ENCODE measurements at places on chromosomes 4 and X. TPM values are rescaled to one million over a fixed set of nuclear protein-coding genes. Genes with fewer than 3 reads are reported as not detected.

SYTL5 gene
- total RNA-seq: 0.41 TPM

GPR143 gene
- not detected for total RNA-seq

PPARGC1A gene
- 108 TPM for total RNA-seq

- no peak overlapping the region for H3K27ac ChIP-seq
- no peak overlapping the region for H3K4me3 ChIP-seq
- DNase-seq: no peak
- H3K4me1 ChIP-seq: peaks cover 85% of the 10 kb centered on the region
Observed at GRCh38 chr4:109440948-109441347, 7.3 kb downstream of the SEC24B start.

- H3K27me3 ChIP-seq: no peaks in the 10 kb centered on the region
- H3K27ac ChIP-seq: no peak overlapping the region
- no peak overlapping the region for H3K4me3 ChIP-seq
- no peaks in the 10 kb centered on the region for H3K4me1 ChIP-seq
- H3K36me3 ChIP-seq: no peaks in the 10 kb centered on the region
Observed at GRCh38 chr4:168039593-168039992, 52.7 kb upstream of the ANXA10 start.

DNA sequence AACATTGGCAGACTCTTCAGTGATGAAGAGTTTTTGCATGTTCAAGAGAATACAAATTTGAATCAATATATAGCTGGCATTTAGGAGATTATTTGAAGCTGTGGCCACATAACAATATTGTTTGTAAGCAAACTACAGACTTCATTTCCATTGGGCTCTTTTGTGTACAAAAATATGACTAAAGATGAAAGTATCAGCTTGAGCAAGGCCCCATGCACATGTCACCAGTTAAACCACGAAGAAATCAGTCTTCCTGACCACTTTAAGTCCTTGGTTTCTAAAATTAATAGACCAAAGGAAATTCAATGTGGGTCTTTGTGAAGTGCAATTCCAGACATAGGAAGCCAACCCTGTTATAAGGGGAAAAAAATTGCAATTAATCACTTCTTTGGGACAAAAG lies 1664.6 kb upstream of the ADGRL3 start:
- no peak overlapping the region for H3K27ac ChIP-seq
- H3K4me1 ChIP-seq: no peaks in the 10 kb centered on the region
- no peaks in the 10 kb centered on the region for H3K27me3 ChIP-seq
- no peak overlapping the region for H3K4me3 ChIP-seq
- DNase-seq: no peak

DNA sequence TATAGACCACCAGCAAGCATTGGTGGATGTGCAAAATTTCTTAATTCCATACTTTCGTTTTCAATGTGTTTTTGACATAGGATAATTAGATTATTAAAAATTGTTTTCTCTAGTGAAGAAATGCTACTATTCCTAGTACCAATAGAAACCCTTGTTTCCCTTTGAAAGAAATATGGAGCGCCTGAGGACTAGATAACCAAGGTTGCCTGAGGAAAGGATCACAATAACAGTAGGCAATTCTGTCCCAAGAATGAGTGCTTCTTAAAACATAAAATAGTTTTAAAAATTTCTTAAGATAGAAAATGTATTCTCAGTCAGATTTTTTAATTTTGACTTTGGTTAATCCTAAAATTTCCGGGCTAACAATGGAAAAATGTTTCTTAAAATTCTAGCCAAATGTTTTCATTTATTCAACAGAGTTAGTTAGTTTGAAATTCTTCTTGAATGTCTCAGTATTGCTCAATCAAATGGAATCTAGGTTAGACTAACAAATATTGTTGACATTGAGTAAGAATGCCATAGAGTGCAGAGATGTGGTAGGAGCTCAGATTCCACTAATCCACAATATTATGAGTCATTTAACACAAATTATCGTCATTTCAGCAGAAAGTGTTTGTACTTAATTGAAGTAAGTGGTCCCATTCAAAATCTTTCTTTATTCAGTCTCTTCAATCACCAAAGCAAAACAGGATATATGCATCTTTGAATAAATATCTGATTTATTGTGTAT lies 666.0 kb downstream of the GRID2 start:
- no peak overlapping the region for H3K27ac ChIP-seq
- H3K4me1 ChIP-seq: no peaks in the 10 kb centered on the region
- H3K36me3 ChIP-seq: no peaks in the 10 kb centered on the region
- no peak overlapping the region for H3K4me3 ChIP-seq

DNA sequence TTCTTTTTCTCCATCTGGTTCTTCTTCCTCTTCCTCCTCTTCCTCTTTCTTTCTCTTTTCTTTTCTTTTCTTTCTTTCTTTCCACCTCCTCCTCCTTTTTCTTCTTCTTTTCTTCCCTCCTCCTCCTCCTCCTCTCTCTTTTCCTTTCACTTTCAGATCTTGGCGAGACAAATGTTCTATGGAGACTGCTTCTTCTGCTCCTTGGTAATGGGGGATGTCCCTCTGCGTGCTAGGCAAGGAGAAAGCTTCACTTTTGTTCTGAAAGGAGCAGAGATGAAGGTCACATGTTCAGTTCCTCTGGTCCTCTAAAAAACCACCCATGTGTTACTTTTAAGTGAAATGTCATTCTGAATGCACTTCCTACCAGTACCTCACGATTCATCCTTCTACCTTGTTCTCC lies 33.2 kb downstream of the NBDY start:
- H3K36me3 ChIP-seq: no peaks in the 10 kb centered on the region
- H3K27ac ChIP-seq: no peak overlapping the region
- no peaks in the 10 kb centered on the region for H3K27me3 ChIP-seq

- H3K4me1 ChIP-seq: no peaks in the 10 kb centered on the region
- no peak overlapping the region for H3K27ac ChIP-seq
- H3K4me3 ChIP-seq: no peak overlapping the region
- no peaks in the 10 kb centered on the region for H3K27me3 ChIP-seq
- no peaks in the 10 kb centered on the region for H3K36me3 ChIP-seq
Observed at GRCh38 chrX:36898301-36898700, 109.9 kb upstream of the FAM47C start.

DNA sequence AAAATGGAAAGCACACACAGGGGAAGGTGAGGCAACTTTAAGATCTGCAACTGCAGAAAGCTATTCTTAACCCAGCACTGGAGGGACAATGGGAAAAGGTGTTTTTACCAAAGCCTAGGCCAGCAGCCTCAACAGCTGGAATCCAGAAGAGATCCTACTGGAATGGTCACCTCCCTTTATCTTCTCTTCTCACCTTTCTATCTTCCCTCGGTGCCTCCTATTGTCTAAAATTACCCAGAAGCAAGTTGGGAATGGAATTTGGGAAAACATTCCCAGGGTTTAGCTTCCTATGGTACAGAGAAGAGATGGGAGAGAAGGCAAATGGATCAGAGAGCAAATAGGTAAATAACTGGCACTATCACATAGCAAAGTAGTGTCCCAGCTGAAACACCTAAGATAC lies 73.1 kb downstream of the TIGD2 start:
- H3K4me3 ChIP-seq: no peak overlapping the region
- no peaks in the 10 kb centered on the region for H3K36me3 ChIP-seq
- no peaks in the 10 kb centered on the region for H3K4me1 ChIP-seq
- DNase-seq: no peak
- H3K27ac ChIP-seq: no peak overlapping the region

DNA sequence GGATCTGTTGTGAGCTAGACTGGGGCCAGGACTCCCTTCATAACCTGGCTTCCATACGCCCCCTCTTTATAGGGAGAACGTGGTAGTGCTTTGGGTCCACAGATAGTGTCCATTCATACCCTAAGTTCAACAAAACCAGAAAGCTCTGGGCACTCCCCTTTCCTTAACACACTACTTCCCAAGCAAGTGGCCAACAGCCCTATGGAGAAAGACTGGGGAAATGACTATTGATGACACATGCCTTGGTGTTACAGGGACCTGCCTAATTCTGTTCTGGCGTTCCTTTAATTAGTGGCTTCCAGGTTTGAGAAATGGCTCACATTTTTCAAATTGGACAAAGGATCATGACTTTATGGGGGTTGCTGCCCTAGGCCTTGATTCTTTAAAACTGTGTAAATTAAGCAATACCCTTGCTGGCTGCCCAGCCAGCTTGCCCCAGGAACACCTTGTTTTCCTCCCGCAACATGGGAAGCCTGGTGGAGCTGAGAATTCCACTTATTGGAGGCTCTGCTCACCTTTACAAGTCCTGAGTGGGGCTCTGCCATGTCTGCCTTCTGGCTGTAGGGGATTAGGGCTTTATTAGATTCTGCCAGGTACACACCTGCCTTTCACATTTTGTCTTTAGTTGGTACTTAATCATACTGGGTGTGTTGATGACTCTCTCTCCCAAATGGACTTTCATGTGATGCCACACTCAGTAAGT lies 61.1 kb downstream of the RGS12 start:
- no peak overlapping the region for H3K4me3 ChIP-seq
- H3K27me3 ChIP-seq: no peaks in the 10 kb centered on the region
- no peaks in the 10 kb centered on the region for H3K4me1 ChIP-seq
- DNase-seq: no peak
- H3K36me3 ChIP-seq: no peaks in the 10 kb centered on the region
- H3K27ac ChIP-seq: no peak overlapping the region

GRCh38 chrX:149433451-149433850 lies 71.7 kb downstream of the IDS start:
- DNase-seq: no peak
- H3K27ac ChIP-seq: no peak overlapping the region
- no peaks in the 10 kb centered on the region for H3K36me3 ChIP-seq
- no peaks in the 10 kb centered on the region for H3K4me1 ChIP-seq

- no peak for DNase-seq
- H3K4me3 ChIP-seq: no peak overlapping the region
- no peaks in the 10 kb centered on the region for H3K36me3 ChIP-seq
Observed at GRCh38 chrX:137654481-137654880, 88.6 kb downstream of the ZIC3 start.

DNA sequence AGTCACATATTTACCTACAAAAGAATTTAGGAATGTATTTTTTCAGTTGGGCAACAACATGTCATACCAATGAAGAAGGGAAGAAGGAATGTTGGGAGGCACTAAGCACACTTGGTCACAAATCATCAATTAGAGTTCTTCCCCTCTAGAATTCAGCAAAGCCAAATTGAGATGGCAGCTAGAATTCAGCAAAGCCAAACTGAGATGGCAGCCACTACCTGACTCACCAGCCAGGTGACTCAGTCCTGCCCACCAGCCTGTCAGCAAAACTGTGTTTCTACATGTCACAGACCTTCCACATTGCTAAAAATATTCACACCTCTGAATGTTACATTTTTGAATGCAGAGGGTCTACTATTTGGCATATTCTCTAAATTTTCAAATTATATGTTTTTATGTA lies 63.2 kb upstream of the NOCT start:
- no peak for DNase-seq
- no peaks in the 10 kb centered on the region for H3K27me3 ChIP-seq
- peaks cover 6% of the 10 kb centered on the region for H3K4me1 ChIP-seq
- H3K36me3 ChIP-seq: no peaks in the 10 kb centered on the region
- H3K27ac ChIP-seq: no peak overlapping the region
- H3K4me3 ChIP-seq: no peak overlapping the region

DNA sequence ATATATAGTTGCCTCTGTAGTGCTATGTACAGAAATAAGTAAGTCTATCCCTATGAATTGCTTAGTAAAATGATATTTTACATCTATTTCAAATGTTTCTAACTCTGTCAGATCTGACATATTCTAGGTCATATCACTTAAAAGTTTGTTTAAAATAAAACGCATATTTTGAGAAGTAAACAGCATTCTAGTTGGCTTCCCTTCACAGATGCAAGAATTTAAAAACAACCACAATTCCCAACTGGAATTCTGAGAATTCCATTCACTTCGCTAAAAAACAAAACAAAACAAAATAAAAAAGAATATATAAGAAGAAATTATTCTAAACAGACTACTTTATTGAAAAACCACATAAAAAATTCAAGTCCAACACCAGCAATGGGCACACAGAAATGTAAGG lies 126.0 kb downstream of the PPP3CA start:
- H3K27ac ChIP-seq: no peak overlapping the region
- H3K36me3 ChIP-seq: no peaks in the 10 kb centered on the region
- peaks cover 71% of the 10 kb centered on the region for H3K4me1 ChIP-seq

- H3K27ac ChIP-seq: peak overlapping the region; percentile 96
- no peak overlapping the region for H3K4me3 ChIP-seq
- DNase-seq: no peak
- peaks cover 63% of the 10 kb centered on the region for H3K27me3 ChIP-seq
- H3K36me3 ChIP-seq: no peaks in the 10 kb centered on the region
- H3K4me1 ChIP-seq: peaks cover 72% of the 10 kb centered on the region
Observed at GRCh38 chr4:3481783-3482393, 18.8 kb downstream of the DOK7 start.

- no peaks in the 10 kb centered on the region for H3K27me3 ChIP-seq
- H3K4me1 ChIP-seq: no peaks in the 10 kb centered on the region
- H3K4me3 ChIP-seq: no peak overlapping the region
Observed at GRCh38 chrX:115333446-115333845, 43.9 kb downstream of the LUZP4 start.
